NCI-H526 treated with DMSO at 0.1 percent for 48 hours (cell line): ENCODE measurements at places on chromosomes 7 and 10.

DNA sequence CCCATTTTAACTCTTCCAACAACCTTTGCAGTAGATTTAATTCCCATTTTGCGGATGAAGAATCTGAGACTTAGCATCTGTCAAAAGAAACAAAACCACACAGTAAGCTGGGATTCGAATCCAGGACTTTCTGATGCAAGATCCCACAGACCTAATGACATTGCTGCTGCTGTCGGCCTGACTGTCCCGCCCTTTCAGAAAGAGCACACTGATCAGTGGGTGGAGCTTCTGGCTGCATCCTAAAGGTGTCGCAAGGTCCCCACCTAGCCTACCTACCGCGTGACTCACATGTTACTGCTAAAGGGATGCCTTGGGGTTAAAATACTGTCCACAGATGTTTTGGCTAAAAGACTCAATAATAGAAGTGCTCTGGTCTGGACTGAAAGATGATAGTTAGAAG lies 134.7 kb downstream of the EMX2 start:
- no peak for DNase-seq

GRCh38 chr7:9523579-9523978 lies 1090.2 kb downstream of the NXPH1 start:
- DNase-seq, result no peak

DNA sequence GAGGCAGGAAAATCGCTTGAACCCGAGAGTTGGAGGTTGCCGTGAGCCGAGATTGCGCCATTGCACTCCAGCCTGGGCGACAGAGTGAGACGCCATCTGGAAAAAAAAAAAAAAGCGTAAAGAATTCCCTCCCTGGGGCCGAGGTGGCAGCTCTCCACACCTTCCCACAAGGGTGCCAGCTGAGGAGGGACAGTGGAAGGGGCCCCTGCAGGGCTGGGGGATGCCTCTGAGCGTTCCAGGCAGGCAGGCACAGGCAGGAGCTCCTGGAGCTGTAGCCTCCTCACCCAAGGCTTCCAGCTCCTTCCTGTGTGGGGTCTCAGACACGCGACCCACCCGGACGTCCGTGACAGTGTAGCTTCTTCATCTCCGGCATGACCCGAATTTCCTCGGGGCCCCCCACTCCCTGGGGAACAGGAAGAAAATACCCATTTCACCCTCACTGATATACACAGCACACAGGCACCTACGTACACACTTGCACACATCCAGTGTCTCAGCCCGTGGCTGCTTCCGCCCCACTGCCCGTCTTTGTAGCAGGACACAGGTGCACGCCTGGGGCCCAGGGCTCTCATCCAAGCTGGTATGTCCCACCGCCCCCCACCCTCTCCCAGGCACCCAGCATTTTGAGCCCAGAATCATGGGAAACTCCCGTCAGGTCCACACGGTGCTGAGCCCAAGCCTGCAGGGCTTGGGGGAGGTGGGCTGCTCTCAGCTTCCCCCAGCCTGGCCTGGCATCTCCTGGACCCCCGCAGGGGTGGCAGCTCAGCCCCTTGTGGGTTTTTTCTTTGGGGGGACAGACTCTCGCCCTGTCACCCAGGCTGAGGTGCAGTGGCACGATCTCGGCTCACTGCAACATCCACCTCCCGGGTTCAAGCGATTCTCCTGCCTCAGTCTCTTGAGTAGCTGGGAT lies 25.7 kb downstream of the GRIFIN start:
- DNase-seq, result no peak

- DNase-seq, result no peak
Measured at GRCh38 chr7:149295481-149295850, 33.5 kb downstream of the ZNF783 start.

- DNase-seq, result peak; percentile 80
Measured at GRCh38 chr7:112205343-112206237, 609 bp downstream of the DOCK4 start.

- no peak for DNase-seq
Measured at GRCh38 chr10:62541811-62542210, 167.6 kb downstream of the ZNF365 start.

GRCh38 chr7:1846331-1847065 lies 176.4 kb downstream of the ELFN1 start:
- no peak for DNase-seq

DNA sequence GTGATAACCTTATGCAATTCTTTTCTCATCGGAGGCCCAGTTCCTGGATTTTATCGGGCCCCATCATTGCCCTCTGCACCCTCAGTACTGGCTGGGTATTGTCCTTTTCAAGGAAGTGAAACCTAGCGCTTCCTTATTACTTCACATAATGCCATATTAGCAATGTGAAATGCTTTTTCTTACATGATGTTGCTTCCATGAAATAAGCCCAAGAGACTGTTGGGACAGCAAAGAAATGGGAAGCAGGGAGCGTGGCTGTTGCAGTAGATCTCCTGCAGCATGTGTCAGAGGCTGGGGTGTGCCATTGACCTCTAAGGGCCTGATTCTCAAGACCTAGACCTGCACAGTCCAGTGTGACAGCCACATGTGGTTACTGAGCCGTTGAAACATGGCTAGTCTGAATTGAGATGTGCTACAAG lies 8.1 kb downstream of the CHN2 start:
- DNase-seq, result no peak

- DNase-seq, result no peak
Measured at GRCh38 chr10:31368724-31369123, 49.7 kb downstream of the ZEB1 start.

DNA sequence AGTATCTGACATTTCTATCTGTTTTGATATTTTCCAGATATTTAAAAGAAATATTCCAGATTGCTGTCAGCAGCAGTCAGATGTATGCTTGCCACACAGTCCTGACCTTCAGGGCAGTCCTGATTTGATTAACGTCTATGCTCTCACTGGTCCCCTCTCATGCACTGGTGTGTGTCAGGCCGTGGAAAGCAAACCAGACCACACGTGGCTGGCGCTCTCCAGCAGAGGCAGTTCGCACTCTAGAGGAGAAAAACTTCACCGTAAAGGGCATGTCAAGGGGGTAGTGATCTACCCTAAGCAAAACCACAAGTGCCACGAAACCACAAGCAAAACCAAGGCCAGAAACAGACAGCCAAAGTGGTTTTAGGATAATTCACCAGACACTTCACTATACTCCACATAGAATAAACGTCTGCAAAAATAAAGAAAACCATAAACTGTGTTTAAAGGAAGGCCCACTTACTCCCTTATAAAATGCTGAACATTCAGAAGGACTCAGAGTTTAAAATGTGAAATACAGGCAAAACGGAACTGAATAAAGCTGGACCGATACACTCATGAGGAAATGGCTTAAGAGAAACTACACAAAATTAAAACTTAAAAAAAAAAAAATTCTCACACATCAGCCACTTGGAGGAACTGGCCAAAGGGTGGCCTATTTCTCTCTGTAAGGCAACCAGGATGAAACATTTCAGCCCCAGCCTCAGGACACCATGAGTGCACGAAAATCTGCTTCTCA lies 26.4 kb downstream of the PARP12 start:
- no peak for DNase-seq

- peak; percentile 65 for DNase-seq
Measured at GRCh38 chr7:86645676-86646276, 2.1 kb downstream of the GRM3 start.

DNA sequence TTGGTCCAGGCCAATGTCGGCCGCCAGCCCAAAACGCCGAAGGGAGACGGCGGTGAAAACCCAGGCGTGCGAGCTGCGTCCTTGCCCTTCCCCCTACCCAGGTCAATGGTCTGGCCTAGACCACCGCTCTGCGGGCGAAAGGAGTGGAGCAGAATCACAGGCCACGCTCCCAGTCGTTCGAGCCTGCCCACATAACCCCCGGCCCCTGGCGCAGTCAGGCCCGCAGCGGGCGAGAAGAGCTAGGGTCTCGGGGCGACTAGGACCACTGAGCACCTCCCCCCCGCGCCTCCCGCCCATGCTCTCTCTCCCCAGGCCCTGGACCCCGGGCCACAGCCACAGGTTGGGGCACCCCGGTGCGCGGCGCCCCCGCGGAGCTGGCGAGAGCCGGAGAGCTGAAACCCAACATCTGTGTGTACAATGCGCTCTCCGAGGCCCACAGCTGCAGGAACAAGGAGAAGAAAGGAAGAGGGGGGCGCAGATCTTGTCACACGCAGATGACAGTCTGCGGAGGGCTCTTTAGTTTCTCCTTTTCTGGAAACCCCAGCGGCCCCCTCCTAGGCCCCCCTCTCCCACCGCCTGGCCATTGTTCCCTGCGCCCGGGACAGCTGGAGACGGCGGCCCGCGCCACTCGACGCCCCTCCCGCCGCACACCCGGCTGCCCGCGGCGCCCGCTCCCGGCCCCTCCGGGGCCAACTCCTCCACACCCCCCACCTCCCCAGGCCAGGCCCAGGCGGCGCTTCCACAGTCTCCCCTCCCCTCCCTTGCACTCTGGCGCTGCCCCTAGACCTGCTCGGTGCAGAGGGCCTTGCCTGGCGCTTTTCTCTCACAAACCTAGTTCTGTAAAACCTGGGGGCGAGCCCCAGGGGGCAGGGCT lies 355.0 kb downstream of the DNAJB6 start:
- no peak for DNase-seq

GRCh38 chr7:44756904-44757303 lies 8.3 kb downstream of the ZMIZ2 start:
- no peak for DNase-seq

GRCh38 chr10:65735382-65735781 lies 1190.5 kb upstream of the LRRTM3 start:
- no peak for DNase-seq

- no peak for DNase-seq
Measured at GRCh38 chr10:119166564-119166963, 1.1 kb upstream of the SFXN4 start.

GRCh38 chr10:80122110-80122710 lies 10.3 kb upstream of the PLAC9 start:
- no peak for DNase-seq

- DNase-seq, result no peak
Measured at GRCh38 chr7:31872545-31873370, 185.7 kb downstream of the PPP1R17 start.

GRCh38 chr10:22998091-22998490 lies 70.2 kb downstream of the ARMC3 start:
- no peak for DNase-seq

DNA sequence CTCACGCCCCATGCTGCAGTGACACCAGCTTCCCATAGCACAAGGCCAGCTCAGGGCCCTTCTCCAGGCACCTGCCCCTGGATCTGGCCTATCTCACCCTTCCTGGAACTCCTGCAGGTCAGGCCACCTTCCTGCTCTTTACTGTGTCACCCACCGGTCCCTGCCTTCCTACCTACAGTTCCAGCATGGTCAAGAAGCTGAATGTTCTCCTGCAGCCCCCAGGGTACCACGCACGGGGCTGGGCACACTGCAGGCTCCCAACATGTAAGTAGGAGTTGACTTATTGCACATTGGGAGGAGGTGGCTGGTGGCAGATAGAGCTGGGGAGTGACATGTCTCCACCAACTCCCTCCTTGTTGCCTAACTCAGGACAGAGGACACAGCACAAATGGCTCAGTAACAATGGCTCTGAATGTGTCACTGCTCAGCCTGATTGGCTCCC lies 14.5 kb downstream of the ITPRIP start:
- DNase-seq, result no peak

- DNase-seq, result no peak
Measured at GRCh38 chr7:28686418-28686800, 271.7 kb downstream of the TRIL start.

- no peak for DNase-seq
Measured at GRCh38 chr10:133067149-133068105, 20.3 kb upstream of the ADGRA1 start.

- DNase-seq, result no peak
Measured at GRCh38 chr10:132326925-132327324, 5.1 kb upstream of the LRRC27 start.

DNA sequence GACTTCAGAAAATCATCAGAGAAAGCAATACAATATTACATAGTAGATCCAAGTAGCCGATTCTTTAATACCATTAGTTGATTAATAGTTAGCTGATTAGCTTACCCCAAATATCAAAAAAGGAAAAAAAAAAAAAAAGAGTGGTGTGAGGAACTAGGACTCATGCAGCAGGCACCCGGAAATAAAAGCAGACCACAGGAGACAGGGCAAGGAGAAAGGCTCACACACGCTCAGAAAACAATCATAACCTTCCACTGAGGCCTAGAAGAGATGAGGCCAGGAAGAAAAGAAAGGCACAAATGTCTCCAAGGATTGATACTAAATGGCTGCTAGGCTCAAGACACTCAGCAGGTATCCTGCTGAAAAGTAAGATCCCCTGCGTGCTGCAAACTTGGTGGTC lies 25.9 kb downstream of the TRDMT1 start:
- no peak for DNase-seq

- no peak for DNase-seq
Measured at GRCh38 chr10:124091646-124092249, 1.6 kb downstream of the CHST15 start.

DNA sequence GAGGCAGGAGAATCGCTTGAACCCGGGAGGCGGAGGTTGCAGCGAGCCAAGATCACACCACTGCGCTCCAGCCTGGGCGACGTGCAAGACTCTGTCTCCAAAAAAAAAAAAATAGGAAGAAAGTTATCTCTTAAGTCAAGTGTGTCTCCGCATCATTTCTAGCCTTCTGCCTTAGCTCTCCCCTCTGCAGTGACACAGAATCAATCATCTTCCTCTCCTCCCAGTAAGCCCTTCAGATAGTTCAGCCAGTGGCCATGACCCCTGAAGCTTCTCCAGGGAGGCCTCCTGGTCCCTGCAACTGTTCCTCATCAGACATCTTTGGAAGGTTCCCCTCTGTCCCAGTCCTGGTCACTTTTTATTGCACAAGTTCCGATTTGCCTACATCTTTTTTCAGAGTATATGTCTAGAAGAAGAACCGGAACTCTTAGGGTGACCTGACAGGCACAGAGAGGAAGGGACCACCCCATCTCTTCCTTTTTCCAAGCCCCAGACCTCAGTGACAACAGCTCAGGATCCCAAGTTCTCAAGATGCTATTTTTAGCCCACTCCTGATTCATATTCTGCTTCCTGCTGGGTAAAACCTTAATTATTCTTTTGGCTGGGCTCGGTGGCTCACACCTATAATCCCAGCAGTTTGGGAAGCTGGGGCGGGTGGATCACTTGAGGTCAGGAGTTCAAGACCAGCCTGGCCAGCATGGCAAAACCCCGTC lies 6.6 kb upstream of the RHBDD2 start:
- DNase-seq, result no peak

- DNase-seq, result no peak
Measured at GRCh38 chr10:78757344-78757925, 311.3 kb upstream of the ZMIZ1 start.
